ENCODE measurements at places on chromosomes 16 and 17.

GRCh38 chr16:82987767-82988166 is 361.0 kb downstream of the CDH13 start:
- DNase-seq: no peak

- peak; percentile 11 for DNase-seq
These were observed 50.6 kb downstream of the SPECC1 start for GRCh38 chr17:20059728-20060188.

- DNase-seq: no peak
These were observed 63.3 kb upstream of the HSBP1 start for GRCh38 chr16:83744441-83744981.

GRCh38 chr16:6407596-6407995 is 925.0 kb upstream of the RBFOX1 start:
- DNase-seq: no peak

DNA sequence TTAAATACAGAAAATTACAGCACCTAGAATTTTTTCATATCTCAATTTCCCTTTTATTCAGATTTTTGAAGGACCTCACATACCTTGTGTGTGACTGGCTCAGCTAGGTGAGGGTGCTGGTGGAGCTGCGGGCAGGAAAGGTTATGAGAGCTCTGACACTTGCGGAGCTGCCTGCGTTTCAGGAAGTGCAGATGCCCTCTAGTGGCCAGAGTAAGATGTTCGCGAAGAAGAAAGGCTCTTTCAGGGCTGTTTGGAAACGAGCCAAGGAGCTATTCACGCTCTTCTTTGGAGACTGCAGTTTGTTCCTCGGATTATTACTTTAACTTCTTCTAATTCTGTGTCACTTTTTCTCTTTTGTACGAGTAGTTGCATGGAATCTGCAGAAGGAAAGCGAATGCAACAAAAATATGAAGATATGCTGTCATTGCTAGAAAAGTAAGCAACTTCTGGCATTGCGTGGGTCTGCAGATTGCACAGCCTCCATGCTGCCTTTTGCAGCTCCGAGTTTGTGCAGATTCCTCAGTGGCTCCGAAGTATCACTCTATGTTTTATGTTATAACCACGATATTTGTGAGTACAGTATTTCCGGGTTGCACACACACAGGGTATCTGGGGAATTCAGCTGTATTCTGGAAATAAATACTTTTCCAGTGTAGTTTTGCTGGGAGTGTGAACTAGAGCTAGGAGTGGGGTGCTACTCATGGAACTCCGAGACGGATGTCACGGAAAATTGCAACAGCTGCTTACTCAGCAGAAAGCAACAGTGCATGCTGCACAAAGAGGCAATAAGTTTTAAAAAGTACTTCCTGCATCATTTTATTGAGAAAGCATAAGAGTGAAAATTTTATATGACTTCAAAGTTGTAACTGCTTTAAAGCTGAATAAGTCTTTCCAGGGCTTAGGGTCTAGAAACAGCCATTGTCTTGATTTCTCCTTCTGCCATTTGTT is 46.3 kb downstream of the DNAH9 start:
- peak; percentile 93 for DNase-seq

DNA sequence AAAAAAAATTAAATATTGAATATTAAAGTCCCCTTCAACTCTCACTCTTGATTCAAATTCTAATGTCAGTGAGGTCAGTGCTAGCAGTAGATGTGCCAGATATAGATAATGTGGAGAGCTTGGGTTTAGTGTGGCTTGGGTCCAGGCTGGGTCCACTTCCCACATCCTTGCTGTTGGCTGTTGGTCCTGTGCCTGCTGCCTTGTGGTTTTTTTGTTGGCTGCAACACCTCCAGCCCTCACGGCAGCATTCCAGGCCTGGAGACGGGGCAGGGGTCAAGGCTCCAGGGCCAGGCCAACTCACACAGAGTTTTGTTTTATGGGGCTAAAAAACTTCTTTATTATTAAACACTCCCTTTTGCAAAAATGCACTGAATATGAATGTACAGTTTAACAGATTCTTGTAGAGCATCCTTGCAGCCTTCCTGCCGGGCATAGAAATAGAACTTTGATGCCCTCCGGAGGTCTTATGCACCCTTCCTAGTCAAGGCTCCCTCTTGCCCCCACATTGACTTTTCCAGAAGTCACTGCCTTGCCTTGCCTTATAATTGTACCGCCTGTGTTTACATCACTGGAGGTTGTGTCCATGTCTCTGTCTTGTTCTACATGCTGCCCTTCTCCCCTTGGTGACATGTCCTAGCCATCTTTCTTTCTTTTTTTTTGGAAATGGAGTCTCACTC is 25.5 kb upstream of the MYO15B start:
- DNase-seq: peak; percentile 51

DNA sequence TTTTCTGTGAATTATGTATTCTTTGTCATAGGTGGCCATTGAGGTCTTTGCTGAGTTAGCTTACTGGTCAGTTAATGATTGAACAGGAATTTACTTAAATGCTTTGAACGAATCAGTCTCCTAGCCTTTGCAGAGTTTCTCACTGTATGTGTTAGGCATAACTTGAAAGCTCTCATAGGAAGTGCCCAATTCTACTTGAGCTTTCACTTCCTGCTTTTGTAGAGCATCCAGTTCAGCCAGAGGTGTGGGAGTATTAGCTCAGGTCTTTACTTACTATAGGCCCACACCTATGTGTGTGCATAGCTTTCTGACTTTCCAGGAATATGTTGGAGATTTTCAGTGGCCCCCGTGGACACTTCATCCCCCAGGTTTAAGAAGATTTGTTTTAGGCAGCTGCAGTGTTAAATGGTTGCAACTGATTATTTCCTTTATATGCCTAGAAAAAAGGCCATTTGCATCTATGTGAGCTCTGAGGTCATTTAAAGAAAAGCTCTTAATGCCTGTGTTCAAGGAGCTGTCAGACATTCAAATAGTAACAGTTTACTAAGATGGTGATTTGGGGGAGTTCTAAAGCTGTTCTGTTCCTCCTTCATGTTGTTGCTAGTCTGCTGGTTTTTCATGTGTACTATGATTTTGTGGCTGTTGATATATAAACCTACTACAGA is 62.3 kb downstream of the PHKB start:
- DNase-seq: no peak

- peak; percentile 30 for DNase-seq
These were observed 5.3 kb downstream of the FAM234A start for GRCh38 chr16:239948-240277.

GRCh38 chr17:50863221-50863843 is 2.8 kb downstream of the TOB1 start:
- DNase-seq: peak; percentile 59

- DNase-seq: no peak
These were observed 726 bp upstream of the SLC13A5 start for GRCh38 chr17:6713918-6714271.

Data from cardiac muscle cell (in vitro differentiated cells and primary cell).